Omental fat pad (tissue), 4 donors: ENCODE measurements at places on chromosomes 5 and 9. TPM values are rescaled to one million over a fixed set of nuclear protein-coding genes. Genes with fewer than 3 reads are reported as not detected.

The DOCK2 gene
- 35.5 TPM for total RNA-seq

The MSMP gene
- not detected for total RNA-seq

The SLC36A2 gene
- total RNA-seq: not detected

DNA sequence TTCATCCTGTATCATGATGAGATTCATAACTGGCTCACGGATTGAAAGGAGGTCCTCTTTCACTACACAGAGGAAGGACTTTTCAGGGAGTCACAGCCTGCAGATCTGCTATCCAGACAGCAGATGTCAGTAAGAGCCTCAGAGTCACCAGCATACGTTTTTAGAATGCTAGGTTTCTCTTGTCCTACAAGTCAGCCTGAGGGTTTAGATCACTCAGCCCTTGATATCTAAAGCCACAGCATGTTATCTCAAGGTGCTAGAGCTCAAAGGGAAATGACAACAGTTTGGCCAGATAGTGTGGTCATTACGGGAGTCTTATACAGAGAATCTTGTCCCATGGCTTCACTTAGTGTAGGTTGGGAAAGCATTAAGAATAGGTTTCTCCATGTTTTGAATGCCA lies 30.9 kb upstream of the SLC46A2 start:
- DNase-seq: no peak

- no peak for DNase-seq
These were observed 505 bp upstream of the ACER2 start for GRCh38 chr9:19408316-19408692.

DNA sequence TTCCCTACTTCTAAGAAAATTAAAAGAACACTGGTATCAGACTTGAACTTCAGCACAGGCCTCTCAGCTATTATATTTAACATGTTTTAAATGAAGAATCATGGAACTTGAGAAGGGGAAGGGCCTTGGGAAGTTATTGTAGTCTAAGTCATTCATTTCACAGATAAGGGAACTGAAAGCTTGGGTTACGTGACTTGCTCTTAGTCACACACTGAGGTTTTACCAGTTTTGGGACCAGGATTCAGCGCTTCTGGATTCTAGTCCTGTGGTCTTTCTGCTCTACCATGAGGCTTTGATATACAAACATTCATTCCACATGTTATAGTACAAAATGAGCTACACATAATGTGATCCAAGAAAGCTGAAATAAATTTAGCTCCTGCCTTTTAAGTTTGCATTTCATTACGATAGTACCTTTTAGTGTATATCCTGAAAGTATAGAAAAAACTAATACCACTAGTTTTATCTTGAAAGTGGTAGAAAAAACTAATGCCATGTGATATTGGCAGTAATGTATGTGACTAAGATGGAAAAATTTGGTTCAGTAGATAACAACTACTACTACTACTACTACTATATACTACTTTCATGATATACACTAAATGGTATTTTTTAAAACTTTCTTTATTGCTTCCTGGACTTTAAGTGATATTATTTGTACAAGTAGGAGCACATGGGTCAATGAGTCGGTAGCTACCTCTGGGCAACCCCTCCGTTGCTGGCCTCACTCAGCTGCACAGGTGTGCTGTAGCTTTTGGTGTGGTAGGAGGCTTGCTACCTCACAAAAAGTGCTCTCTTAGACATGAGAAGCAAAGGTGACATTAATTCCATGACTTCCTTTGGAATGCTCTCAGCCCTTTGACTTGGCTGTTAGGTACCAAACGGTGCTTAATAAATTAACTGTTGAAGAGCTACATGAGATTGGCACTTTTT lies 40.7 kb downstream of the F2RL2 start:
- DNase-seq: no peak

- DNase-seq: no peak
These were observed 140.8 kb upstream of the ZNF608 start for GRCh38 chr5:124887223-124887622.

DNA sequence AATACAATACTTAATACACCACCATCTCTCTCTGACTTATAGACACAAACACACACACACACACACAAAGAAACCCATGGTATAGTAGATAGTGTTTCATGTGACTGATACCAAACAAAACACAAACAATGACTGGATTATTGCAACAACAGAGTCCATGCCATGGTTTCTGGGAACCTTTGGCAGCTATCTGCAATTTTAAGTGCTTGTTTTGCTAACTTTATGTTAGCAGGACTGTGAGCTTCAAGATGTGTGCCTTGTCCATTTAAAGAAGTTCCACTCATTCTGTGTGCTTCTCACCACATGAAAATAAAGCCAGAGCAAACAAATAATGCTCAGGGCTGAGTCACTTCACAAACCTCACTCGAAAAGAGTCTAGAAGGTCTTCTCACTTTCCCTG lies 15.1 kb upstream of the LURAP1L start:
- DNase-seq: no peak

GRCh38 chr9:36187414-36187813 lies 3.3 kb upstream of the CLTA start:
- DNase-seq: no peak

DNA sequence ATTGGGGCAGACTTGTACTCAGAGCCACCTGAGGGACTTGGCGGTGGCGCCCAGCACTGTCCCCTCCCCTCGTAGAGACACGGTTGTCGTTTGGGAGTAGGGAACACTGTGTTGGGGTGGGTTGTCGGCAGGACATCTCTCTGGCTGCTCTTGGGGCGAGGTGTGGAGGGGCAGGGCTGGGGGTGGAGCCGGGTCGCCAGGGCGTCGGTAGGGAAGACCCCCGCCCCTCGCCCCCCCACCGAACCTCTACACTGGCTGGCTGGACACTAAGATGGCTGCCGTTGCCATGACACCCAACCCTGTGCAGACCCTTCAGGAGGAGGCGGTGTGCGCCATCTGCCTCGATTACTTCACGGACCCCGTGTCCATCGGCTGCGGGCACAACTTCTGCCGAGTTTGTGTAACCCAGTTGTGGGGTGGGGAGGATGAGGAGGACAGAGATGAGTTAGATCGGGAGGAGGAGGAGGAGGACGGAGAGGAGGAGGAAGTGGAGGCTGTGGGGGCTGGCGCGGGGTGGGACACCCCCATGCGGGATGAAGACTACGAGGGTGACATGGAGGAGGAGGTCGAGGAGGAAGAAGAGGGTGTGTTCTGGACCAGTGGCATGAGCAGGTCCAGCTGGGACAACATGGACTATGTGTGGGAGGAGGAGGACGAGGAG lies 778 bp downstream of the TRIM41 start:
- no peak for DNase-seq

GRCh38 chr9:83981126-83981871 lies 694 bp downstream of the RMI1 start:
- DNase-seq: no peak
